ENCODE measurements at places on chromosomes 16 and 17. TPM values are rescaled to one million over a fixed set of nuclear protein-coding genes. Genes with fewer than 3 reads are reported as not detected.

The KRT40 gene
- total RNA-seq, result not detected

The RTN4RL1 gene
- 0.27 TPM for total RNA-seq

The GABARAP gene
- total RNA-seq, result 118 TPM

DNA sequence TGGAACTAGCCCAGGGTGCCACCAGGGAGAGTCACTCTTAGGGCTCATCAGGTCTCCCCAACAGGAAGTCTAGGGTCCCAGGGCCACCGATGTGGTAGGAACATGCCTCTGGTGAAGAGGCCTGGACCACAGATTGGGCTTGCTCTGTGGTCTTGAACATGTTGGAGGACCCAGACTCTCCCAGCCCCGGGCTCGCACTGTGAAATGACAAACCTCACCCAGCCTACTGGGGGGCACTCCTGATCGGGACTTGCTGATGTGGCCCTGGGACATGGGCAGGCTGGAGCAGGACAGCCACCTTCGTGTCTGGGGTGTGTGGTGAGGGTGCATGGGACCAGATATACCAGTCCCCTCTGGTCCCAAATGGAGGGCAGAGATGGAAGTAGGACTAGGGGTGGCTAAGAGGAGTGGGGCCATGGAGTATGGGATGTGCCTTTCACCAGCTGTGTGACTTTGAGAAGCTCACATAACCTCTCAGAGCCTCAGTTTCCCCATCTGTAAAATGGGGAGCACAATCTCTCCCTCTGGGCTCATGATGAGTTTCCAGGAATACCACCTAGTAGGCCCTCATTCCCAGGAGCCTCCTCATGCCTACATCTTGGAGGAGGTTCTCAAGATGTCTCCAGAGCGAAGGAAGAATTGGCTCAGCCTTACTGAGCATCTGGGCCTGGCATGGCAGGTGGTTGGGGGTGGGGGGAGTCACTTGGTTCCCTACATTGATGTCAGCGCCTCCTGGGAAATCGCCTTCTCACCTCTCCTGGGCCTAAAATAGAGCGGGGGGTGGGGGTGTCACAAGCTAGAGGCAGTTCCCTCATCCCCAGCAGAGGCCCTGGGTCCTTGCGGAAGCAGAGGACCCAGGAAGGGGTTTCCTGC, 1.5 kb upstream of the ADAM11 start:
- no peak overlapping the region for H3K4me3 ChIP-seq
- H3K4me1 ChIP-seq, result peaks cover 2% of the 10 kb centered on the region
- H3K27ac ChIP-seq, result no peak overlapping the region
- H3K27me3 ChIP-seq, result peaks cover 30% of the 10 kb centered on the region

GRCh38 chr17:65785109-65785508, 223.7 kb upstream of the AXIN2 start:
- H3K4me3 ChIP-seq, result no peak overlapping the region
- H3K27me3 ChIP-seq, result peaks cover 5% of the 10 kb centered on the region
- no peak overlapping the region for H3K27ac ChIP-seq

DNA sequence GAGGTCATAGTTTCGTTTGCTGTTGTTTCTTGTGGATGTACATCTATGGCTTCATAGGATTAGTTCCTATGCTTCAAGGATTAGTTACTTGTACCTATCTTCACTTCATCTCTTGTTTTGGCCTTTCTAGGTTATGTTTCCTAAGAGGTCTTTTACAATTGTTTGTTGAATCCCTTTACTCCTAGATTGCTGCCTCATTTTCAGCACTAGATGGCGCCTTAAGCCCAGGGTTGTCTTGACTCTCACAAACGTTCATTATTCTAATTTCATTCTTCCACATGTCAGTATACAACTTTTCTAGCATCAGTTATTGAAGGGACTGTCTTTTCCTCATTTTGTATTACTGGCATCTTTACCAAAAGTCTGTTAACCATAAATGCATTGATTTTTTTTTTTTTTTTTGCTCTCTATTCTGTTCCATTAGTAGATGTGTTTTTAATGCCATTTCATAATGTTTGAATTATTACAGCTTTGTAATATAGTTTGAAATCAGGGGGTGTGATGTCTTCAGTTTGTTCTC, 45.0 kb upstream of the NACA2 start:
- H3K36me3 ChIP-seq, result no peaks in the 10 kb centered on the region
- no peaks in the 10 kb centered on the region for H3K4me1 ChIP-seq
- H3K4me3 ChIP-seq, result no peak overlapping the region
- peaks cover 41% of the 10 kb centered on the region for H3K27me3 ChIP-seq
- DNase-seq, result peak; percentile 76

DNA sequence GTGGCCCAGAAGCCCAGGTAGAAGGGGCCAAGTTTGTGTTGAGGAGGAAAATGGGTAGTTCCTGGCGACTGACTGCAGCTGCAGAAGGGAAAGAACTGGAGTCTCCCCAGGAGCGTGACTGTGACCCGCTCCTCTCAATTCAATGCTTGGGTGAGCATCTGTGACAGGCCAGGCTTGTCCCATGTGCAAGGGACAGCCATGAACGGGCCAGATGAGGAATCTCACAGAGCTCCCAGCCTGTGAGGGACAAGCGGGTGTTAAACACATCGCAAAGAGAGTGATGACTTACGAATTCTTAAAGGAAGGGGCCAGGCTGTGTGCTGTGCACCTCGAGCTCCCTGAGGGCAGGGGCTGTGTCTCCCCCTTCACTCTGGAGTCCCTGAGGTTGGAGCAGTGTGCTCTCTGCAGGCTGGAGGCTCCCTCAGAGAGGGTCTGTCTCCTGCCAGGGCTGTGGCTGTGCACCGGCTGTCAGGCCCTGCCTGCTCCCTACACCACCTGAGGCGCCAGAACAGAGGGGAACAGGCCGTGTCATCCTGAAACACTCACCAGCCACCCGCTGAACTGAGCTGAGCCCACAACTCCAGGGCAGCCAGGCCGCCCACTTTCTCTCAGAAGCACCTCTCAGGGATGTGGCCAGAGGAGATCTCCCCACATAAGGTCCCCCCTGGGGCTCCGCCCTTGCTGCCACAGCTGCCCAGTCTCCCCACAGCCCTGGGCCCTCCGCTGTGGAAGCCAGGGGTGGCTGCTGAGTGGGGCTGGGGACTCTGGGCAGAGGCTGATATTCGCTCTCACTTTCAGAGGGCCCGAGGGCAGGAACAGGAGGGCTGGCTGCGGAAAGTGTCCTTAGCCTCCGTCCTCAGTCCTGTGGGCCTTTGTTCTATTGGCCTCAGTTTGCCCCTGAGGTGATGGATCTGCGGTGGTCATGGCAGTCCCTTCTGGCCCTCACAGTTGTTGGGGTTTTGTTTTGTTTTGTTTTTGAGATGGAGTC, 25.7 kb upstream of the NXPH3 start:
- H3K27ac ChIP-seq, result no peak overlapping the region
- no peaks in the 10 kb centered on the region for H3K4me1 ChIP-seq
- no peaks in the 10 kb centered on the region for H3K36me3 ChIP-seq

DNA sequence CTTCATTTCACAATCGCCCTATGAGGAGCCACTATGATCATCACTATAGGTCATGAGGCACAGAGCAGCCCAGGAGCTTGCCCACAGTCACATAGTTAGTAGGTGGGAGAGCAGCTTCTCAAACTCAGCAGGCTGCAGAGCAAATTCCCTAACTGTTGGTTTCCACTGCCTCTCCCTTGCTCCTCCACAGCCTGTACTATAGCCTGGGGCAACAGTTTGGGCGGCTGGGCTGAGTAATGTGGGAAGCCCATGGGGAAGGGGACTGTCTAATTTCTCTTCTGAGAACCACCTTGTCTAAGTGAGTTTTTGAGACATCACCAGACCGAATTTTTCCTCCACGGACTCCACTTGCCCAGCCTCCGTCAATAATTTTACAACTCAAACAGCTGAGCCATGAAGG, 73.4 kb upstream of the GPR139 start:
- no peaks in the 10 kb centered on the region for H3K4me1 ChIP-seq
- H3K36me3 ChIP-seq, result no peaks in the 10 kb centered on the region
- no peak overlapping the region for H3K4me3 ChIP-seq

DNA sequence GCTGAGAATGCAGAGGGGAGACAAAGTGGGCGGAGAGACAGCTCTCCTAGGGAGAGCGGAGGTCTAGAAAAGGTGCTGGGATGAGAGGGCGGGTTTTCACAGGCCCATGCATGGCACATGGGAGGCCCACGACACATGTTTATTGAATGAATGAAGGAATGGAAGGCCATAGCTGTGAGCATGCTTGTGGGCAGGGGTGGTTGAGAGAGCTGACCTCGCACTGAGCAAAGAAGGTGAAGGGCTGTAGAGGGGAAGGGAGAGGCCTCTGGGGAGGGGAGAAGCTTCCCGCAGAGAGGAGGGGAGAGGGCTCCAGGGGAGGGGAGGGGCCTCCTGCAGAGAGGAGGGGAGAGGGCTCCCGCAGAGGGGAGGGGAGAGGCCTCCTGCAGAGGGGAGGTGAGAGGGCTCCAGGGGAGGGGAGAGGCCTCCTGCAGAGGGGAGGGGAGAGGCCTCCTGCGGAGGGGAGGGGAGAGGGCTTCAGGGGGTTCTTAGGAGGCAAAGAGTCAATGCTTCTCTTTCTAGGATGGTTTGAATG, 27.3 kb downstream of the SDK2 start:
- H3K4me1 ChIP-seq, result peaks cover 8% of the 10 kb centered on the region
- H3K27ac ChIP-seq, result no peak overlapping the region
- no peak overlapping the region for H3K4me3 ChIP-seq
- DNase-seq, result no peak
- no peaks in the 10 kb centered on the region for H3K27me3 ChIP-seq

- no peak overlapping the region for H3K4me3 ChIP-seq
- H3K27me3 ChIP-seq, result no peaks in the 10 kb centered on the region
- H3K27ac ChIP-seq, result no peak overlapping the region
- H3K36me3 ChIP-seq, result no peaks in the 10 kb centered on the region
- H3K4me1 ChIP-seq, result peaks cover 41% of the 10 kb centered on the region
Measured at GRCh38 chr16:85606904-85607303, 6.2 kb upstream of the GSE1 start.

GRCh38 chr17:381516-381915, 28.9 kb upstream of the RPH3AL start:
- no peak overlapping the region for H3K27ac ChIP-seq
- H3K27me3 ChIP-seq, result peaks cover 11% of the 10 kb centered on the region
- H3K4me1 ChIP-seq, result peaks cover 9% of the 10 kb centered on the region
- no peaks in the 10 kb centered on the region for H3K36me3 ChIP-seq
- no peak overlapping the region for H3K4me3 ChIP-seq
- DNase-seq, result no peak

DNA sequence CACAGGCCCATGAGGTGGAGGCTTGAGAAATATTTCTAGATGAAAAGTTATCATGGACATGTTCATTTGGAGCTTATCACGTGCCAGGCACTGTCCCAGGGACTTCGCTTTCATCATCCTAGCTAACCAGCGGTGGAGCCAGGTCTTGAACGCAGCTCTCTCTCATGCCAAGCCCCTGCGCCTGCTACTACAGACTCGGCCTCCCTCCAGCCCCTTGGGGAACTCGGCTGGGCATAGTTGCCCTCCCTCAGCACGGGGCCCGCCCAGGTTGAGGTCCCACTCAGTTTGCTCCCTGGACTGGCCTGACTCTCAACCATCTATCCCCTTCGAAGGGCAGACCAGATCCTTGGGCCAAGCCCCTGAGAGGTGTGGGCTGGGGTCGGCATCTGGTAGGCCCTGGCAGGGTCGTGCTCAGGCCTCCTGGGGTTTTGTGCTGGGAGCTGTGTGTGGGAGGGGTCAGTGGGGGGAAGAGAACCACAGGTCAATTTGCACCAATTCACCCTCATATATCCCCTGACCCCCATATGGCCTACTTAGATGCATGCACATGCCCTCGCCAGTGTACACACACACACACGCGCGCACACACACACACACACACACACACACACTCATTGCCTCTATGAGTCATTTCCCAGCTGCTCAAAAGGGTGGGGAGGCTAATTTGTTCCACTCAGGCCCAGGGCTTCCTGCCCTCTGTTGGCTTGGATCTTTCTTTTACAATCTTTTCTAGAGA, 12.1 kb upstream of the SCN4A start:
- peak; percentile 92 for DNase-seq
- H3K4me3 ChIP-seq, result no peak overlapping the region
- no peaks in the 10 kb centered on the region for H3K27me3 ChIP-seq
- peaks cover 27% of the 10 kb centered on the region for H3K4me1 ChIP-seq

DNA sequence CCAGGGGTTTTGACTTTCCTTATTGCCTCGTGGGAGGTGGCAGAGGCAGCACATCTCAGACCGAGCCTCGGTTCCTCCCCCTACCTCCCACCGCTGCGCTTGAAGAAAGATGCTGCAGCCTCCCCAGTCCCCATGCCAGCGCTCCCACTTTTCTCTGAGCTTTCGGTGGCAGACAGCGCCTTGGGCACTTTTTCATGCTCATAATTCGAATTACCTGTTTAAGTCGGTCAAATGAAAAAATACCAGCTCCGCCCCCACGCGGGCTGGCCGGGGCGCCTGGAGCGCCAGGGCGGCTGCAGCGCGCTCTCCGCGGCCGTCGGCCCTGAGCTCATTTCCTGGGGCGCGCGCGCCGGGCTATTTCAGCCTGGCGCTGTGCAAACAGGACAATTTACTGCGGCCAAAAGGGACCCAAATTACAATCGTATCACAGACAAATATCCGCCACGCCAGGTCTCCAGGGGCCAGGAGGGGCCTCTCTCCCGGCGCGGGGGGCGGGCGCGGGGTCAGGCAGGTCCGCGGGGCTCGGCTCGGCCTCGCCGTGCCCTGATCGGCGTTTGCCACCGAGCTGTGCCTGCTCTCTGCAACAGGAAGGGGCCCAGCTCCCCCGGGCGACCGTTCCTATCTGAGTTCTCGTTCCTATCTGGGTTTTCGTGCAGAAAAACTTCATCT, 45.0 kb downstream of the SOST start:
- H3K4me1 ChIP-seq, result peaks cover 12% of the 10 kb centered on the region
- DNase-seq, result peak; percentile 35
- H3K4me3 ChIP-seq, result peak overlapping the region; percentile 51

DNA sequence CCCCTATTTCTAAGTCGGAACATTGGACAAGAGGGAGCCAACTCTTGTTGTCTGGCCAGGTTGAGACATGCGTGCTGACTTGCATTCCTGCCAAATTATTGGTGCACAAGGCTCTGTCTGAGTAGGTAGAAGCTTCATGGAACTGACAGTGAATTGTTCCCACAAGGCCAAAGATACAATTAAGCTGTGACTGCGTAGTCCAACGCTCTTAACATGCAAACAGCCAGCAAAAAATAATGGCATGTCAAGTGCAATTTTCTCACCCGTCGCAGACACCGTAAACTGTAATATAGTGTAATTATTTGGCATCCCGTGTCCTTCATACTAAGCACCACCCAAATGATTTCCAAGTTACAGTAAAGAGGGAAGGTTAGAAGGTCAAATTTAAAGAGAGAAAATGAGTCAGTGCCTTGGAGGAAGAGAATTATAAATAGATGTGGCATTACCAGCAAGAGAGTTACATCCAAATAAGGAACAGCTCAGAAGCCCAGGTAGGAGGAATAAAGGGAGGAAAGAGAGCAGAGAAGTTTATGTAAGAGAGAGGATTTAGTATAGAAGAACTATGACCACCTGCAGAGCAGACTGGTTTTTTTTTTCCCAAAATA, 21.8 kb downstream of the CDH8 start:
- H3K4me3 ChIP-seq, result no peak overlapping the region
- no peaks in the 10 kb centered on the region for H3K4me1 ChIP-seq
- no peak for DNase-seq
- no peak overlapping the region for H3K27ac ChIP-seq

GRCh38 chr17:27199948-27200347, 94.0 kb upstream of the WSB1 start:
- no peak for DNase-seq
- H3K36me3 ChIP-seq, result no peaks in the 10 kb centered on the region
- H3K4me1 ChIP-seq, result no peaks in the 10 kb centered on the region
- H3K27ac ChIP-seq, result no peak overlapping the region

- no peaks in the 10 kb centered on the region for H3K27me3 ChIP-seq
- DNase-seq, result no peak
- no peak overlapping the region for H3K27ac ChIP-seq
- H3K4me3 ChIP-seq, result no peak overlapping the region
- H3K36me3 ChIP-seq, result peaks cover 6% of the 10 kb centered on the region
Measured at GRCh38 chr16:67716097-67716496, 3.0 kb downstream of the GFOD2 start.

- no peak overlapping the region for H3K4me3 ChIP-seq
- H3K4me1 ChIP-seq, result no peaks in the 10 kb centered on the region
- no peak overlapping the region for H3K27ac ChIP-seq
- DNase-seq, result no peak
- H3K27me3 ChIP-seq, result no peaks in the 10 kb centered on the region
Measured at GRCh38 chr17:77542011-77542410, 401.2 kb downstream of the SEC14L1 start.

All from activated CD8-positive, alpha-beta T cell treated with anti-CD3 and anti-CD28 coated beads for 36 hours (primary cell).